ENCODE measurements at places on chromosomes 2 and 18.
A peak's percentile ranks its signal among the peaks of the same experiment; 100 is the strongest.

- DNase-seq, result no peak
Observed at GRCh38 chr2:65802298-65802942, 370.0 kb upstream of the SPRED2 start.

GRCh38 chr2:8203364-8203763, 478.5 kb upstream of the ID2 start:
- no peak for DNase-seq

DNA sequence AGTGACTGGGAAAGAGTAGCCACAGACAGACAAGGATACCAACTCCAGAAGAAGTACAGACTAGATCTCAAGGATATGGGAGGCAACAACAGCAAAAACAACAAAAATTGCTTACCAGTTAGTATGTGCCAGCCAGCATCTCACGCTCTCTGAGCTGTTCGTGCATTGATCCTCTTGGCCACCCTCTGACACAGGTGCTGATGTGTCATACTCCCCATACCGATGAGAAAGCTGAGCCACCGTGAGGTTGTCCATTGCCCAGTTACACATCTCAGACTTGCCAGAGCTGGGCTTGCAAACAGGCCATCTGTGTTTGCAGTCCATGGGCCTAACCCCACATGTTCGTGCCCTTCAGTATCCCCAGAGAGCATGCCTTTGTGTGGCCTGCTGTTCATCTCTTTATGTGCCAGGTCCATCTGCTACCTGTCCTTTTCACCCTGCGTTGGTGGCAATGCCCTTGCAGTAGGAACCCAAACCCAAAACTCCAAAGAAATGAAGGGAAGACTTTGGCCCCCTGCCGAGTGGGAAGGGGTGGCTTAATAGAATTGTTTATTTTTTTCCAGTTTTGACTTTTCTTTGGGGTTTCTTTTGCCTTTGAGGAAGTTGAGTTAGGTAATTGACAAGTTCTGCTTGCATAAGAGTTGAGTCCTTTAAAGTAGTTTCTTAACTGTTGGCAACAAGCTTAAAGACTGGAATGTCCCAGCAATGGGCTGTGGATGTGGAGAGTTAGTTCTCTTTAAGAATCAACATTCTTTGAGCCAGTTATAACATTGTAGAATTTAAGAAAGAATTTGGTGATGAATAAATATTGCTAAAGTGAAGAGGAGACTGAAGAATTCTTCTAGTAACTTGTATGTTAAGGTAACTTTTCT, 46.7 kb downstream of the LYPD6B start:
- no peak for DNase-seq

- no peak for DNase-seq
Observed at GRCh38 chr18:62850619-62851306, 135.4 kb downstream of the PHLPP1 start.

GRCh38 chr2:97722227-97722626, 8.9 kb downstream of the ZAP70 start:
- no peak for DNase-seq

- DNase-seq, result no peak
Observed at GRCh38 chr2:188450732-188451483, 159.2 kb downstream of the GULP1 start.

DNA sequence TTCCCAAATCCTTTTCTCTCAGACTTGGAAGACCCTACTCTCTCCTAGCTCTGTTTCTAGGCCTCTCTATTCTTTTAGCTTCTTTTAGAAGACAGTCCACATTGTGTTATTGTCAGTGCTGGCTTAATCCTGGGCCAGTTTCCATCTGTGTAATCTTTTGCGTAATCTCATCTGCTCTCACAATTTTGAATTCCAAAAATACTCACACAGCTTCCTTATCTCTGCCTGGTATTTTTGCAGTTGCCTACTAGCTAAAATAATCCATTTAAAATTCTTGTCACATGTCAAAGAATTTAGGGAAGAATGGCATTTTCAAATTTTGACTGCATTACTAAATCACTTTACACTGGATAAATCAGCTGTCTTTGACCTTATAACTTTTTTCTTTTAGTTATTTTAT, 200.6 kb upstream of the MEX3C start:
- no peak for DNase-seq

GRCh38 chr18:23386317-23386716, 66.8 kb upstream of the RIOK3 start:
- no peak for DNase-seq

- DNase-seq, result no peak
Observed at GRCh38 chr2:40680547-40680946, 228.7 kb upstream of the SLC8A1 start.

GRCh38 chr2:204250692-204251091, 294.6 kb upstream of the PARD3B start:
- no peak for DNase-seq

DNA sequence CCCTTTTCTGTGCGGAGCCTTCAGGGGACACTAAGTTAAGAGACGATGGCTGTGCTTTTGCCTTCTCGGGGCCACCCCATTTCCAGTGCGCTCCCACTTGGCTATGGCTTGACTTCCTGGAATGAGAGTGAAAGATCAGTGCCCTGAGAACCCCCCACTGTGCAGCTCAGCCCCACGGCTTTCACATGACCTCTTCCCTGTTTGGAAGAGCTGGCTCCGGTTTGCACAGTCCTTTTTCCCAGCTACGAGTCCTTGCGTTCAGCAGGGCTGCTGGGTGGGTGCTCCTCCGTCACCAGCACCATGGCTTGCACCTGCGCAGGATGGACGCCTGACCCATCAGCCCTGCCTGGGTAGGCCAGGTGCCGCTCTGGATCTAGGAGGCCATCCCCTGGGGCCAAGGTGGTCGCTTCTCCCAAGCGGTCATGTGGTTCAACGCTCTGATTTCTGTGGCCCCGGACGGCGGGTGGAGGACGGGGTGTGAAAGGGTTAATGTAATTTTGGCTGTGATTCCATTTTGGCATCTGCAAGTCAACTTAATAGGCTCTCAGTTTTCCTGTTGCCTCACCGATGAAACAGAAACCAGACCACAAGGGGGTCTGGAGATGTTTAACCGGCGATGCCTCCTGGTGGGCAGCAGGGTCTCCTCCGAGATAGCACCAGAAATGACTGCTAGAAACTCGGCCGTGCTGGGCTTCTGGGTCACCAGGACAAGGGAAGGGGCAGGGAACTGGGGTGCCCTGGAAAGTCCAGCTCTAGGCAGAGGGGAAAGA, 113.1 kb upstream of the HAAO start:
- DNase-seq, result no peak

GRCh38 chr2:230694241-230694640, 18.4 kb upstream of the CAB39 start:
- DNase-seq, result no peak

DNA sequence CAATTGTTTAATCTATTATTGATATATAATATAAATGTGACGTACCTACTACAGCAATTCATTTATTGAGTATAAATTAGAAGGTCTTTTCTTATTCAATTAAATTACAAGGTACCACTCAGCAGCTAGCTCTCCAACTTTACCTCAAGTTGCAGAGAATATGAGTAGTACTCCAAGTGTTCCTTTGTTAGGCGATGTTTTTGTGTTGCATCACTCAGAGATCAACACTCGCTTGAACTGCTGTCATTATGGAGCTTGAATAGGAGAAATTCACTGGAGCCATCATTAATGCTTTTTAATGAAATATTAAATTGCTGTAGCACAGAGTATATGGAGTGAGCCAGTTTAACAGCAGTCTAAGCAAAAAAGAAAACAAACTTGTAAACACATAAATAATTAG, 320.0 kb downstream of the FSIP2 start:
- no peak for DNase-seq

DNA sequence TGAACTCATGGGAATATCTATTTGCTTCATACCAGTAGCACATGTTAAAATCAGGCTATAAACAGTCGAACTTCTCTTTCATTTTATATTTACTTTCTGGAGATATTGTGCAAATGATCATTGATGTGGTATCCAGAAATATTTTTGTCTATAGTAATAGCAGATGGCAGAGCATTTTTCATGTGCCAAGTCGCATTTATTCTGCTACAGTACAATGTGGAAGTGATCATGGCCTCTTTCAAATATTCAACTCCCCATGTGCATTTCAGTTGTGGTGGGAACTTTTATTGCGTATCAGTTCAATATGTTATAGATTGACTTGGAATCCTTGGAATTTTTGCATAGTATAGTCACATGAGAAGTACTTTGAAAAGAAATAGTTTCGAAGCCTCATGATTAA, 57.4 kb downstream of the RHBDD1 start:
- DNase-seq, result no peak

DNA sequence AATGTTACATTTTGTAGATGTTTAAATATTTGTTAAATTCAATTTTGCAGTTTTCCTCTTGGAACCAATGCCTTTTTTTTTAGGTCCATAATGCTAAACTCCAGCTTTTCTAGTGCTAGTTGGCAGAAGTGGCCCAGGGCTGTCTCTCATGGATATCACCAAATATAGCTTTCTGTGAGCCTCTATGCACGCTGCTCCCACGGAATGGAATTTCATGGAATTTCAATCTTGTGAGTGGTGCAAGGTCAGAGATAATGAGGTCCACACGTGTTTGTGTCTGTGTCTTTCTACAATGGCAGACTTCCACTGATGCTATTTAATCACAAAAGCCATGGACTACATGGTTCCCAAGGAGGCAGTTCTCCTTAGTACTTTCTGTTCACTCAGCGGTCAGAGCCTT, 191.5 kb upstream of the PARD3B start:
- no peak for DNase-seq

DNA sequence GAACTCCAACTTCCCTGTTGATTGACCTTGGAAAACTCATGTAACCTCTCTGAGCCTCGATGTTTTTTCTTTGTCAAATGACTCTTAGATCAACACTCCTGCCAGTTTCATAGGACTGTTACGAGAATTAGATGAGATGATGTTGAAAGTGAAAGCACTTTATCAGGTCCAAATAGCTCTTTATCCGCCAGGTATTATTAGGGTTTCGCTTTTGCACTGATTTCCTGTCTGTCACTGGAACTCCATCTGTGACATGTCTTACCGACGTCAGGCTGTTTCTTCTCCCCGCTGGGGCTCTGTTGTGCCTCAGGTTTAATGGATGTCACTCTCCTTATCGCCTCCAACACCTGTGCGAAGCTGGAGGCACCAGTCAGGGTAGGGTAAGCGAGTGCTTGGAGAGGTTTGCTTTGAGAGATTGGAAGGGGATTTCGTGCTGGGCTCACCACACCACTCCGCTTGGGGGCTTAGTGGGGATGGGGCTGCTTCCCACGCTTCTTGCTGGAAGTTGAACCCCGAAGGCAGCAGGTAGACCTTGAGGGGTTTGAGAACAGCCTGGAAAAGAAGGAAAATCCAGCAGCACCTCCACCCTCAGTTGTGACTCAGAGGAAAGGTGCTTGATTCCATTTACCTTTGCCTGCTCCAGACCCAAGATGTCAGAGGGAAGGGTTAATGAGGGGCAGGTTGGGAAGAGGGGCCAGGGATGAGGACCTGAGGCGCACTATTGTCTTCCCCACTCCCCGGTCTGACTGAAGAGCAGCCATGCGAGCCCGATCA, 4.3 kb downstream of the GAD1 start:
- peak; percentile 77 for DNase-seq

DNA sequence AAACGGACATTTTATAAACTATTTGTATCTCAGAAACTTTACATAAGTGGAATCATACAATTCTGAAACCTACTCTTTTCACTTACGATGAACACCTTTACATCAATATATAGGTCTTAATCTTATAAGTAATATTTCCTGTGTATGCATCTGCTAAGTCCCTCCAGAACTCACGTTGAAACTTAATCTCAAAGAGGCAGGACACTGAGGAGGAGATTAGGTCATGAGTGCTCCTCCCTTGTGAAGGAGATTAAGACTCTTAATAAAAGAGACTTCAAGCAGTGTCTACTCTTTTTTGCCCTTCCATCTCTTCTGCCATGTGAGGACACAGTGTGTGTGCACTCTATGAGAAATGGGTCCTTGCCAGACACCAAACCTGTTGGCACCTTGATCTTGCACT, 94.7 kb upstream of the CDKL4 start:
- no peak for DNase-seq

DNA sequence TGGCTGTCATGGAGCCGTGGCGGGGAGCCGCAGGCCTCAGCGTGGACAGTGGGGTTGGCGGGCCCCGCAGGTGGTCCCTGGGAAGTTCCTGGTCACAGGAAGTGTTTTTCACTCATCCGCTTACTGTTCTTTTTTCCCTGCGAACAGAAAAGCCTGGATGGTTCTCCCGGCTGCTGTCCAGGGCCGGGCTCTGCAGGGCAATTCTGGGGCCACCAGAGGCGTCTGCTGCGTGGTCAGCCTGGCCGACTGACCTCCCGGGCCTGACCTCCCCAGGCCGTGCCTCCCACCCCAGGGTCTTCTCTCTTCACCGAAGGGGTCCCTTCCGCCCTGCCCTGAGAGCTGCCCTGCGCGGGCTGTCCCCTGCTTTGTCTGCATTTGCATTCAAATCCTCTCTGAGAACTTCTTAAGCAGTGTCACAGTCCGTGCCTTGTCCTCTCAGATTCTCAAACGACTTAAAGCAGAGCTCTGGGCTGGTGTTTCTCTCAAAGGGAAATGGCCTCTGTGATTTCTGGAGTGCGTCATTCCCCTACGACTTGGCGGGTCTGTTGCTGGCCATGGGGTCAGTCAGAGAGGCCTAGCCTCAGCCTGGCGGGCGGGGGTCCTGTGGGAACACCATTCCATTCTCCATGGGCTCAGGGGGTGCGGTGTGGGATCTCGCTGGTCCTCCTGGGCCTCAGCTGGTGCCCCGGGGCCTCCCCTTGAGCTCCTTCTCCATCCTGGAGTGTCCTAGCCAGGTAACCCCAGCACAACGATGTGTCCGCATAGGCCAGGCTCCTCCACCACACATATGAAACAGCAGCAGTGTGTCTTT, 38.3 kb downstream of the KLHL29 start:
- no peak for DNase-seq

- no peak for DNase-seq
Observed at GRCh38 chr2:119111115-119111975, 47.2 kb downstream of the C1QL2 start.

- DNase-seq, result no peak
Observed at GRCh38 chr2:68083346-68083745, 20.5 kb upstream of the C1D start.

DNA sequence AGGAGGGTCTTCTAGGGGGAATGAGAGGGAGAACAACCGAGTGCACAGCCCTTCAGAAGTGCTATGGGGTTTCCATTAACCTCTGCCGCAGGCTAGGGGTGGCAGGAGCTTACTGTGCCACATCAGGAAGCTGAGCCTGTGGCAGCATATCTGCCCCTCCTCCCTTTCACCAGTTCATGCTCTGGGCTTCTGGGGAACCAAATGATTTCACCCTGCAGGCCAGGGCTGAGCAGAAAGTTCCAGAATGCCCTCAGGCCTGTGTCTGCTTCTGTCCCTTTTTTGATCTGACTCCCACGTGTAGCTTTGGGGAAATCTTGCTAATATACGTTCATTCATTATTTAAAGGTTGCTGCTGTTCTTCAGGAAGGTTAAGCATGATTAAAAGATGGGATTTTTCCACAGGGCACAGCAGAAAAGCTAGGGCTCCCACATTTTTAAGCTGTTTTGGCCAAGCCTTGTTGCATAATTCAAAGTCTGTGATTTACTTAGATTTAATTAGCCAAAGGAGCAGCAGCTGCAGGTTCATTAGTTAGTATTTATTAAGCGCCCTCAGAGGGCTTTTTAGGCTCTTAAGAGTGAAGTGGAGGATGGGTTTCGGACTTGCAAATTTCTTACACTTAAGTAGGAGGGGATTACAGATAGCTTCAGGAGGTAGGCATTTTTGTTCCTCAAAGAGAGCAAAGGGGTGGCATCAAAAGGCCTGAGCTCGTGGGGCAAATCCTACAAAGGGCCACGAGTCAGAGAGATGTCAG, 10.2 kb downstream of the TMEM247 start:
- DNase-seq, result no peak

GRCh38 chr2:66962716-66963115, 434.4 kb upstream of the ETAA1 start:
- DNase-seq, result no peak

Data from GM13977 (cell line).